ENCODE measurements at places on chromosomes 2 and 18. TPM values are rescaled to one million over a fixed set of nuclear protein-coding genes. Genes with fewer than 3 reads are reported as not detected.

DNA sequence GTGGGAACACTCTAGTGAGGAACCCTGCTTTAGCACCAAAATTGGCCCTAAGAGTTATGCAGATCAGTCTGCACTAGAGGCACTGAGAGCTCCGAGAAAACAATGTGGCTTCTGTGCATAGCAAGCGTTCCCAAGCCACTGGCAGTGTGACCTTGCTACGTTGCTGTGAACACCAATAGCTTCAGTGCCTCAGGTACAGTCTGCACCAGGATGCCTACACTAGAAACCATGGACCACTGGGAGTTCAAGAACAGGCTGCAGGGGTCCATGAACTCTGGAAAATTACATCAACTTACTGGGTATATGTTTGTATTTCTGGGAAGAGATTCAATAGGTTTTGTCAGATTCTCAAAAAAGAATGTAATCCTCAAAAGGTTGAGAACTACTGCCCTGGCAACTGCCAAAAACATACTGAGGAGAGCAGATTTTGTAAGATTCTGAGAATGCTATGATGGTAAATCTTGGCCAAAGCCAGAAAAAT lies 18.3 kb upstream of the SP3 start:
- DNase-seq = no peak

The MERTK gene
- total RNA-seq = 9.6 TPM

- DNase-seq = no peak
Measured at GRCh38 chr2:239097428-239097696, 249.5 kb downstream of the TWIST2 start.

- no peak for DNase-seq
Measured at GRCh38 chr2:196389670-196390069, 218.3 kb upstream of the STK17B start.

The IL1F10 gene
- total RNA-seq = not detected

The ARID5A gene
- 8.9 TPM for total RNA-seq

DNA sequence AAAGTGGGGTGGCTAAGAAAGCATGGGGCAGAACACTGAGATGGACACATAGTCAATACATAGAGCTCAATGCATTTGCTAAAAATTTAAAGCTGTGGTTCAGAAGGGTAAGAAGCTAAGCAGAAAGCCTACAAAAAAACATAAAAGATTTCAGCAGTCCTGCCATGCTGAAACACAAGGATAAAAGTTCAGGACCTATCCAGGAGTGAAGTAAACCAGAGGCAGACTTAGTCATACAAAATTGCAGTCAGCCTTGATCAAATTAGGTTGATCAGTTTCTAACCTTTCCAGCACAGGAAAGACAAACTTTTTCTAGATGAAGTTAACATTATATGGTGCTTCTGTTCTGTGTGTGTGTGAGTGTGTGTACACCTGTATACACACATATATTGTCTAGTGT lies 120.8 kb upstream of the RBMS1 start:
- no peak for DNase-seq

DNA sequence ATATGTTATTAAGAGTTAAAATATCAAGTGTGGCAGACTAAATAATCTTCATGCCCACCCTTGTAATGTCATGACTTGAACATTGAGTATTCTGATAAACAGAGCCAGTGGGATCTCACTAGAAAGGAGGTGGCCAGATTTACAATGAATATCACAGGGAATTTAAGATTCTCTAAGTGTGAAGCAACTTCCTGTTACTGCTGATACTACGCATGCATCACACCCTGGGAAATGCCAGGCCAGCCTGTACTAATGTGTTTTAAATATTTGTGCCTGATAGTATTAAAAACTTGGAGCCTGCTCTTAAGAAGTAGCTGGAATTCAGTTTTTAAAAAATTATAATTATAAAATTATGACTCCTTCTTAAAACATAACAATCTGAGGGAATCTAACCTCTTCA lies 148.3 kb downstream of the LAMA3 start:
- DNase-seq = no peak

DNA sequence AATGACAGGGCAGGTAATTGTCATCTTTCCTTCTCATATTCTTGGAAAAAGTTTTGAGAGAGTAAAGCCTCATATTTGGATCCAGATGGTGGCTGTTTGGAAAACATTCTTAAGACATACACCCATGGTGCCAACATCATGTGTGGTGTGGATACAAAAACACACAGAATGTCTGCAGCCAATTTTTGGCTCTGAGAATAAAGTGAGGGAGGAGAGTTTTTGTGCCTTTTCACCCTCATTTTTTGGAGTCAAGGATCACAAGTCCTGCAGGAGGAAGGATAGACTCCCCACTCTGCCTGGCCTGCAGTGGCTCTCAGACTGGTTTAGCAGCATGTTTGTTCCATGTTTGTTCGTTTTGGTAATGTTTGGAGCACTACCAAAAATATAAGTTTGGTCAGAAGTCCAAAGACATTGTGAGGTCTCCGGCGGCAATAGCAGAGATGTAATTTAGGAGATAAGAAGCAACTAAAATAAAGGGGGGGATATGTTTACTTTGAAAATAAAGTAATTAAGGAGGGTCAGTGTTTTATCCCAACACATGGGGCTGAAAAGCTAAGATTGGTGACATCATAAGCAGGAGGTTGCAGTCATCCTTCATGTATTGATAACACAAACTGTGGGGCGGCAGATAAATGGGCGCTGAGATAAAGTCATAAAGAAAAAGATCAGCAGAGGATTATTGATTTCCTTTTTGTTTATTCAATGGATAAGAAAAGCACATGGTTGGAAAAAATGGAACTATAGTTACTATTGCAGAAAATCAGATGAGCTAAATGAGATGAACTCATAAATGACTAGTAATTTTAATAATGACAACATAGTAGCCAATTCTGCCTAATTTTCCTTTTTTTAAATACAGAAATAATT lies 655 bp downstream of the NOSTRIN start:
- peak; percentile 50 for DNase-seq

The NT5DC4 gene
- not detected for total RNA-seq

DNA sequence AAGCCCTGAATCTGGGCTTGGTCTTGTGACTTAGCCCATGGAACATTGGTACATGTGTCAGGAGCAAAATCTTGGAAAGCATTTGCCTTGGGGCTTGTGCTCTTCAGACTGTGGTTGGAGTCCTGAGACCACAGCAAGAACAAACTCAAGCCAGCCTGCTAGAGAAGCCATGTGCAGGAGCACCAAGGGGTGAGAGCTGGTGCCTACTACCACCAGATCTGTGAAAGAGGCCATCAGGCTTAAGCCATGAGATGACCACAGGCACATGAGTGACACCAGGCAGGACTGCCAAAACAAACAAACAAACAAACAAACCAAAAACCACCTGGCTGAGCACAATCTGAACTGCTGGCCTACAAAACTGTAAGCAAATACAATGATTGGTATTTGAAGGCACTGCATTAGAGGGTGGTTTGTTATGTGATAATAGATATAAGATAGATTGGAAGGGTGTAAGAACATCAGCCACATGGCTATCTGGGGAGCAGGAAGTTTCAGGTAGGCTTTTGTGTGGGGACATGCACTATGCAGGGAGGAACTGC lies 9.0 kb upstream of the TWIST2 start:
- no peak for DNase-seq

The SMYD1 gene
- total RNA-seq = not detected
